ENCODE measurements at places on chromosomes 5 and 9. TPM values are rescaled to one million over a fixed set of nuclear protein-coding genes. Genes with fewer than 3 reads are reported as not detected.
A peak's percentile ranks its signal among the peaks of the same experiment; 100 is the strongest.

DNA sequence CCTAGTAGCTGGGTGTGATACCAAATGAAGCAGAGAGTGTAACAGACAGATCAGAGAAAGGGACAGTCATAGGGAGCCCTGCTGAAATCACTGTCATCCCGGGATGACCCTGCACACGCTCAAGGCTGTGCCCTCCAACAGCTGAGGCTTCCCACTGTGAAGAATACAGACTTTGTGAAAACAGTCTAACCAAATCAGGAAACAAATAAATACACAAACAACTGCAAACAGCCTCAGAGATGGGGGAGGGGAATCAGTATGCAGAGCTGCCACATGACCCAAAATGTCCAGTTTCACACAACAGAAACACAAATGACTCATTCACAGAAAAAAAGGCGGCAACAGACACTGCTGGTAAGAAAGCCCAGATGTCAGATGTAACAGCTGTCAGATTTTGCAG is 101.9 kb downstream of the ADAMTS2 start:
- no peaks in the 10 kb centered on the region for H3K4me1 ChIP-seq
- no peaks in the 10 kb centered on the region for H3K27me3 ChIP-seq
- H3K36me3 ChIP-seq, result no peaks in the 10 kb centered on the region
- H3K4me3 ChIP-seq, result no peak overlapping the region
- peak; percentile 8 for DNase-seq
- no peak overlapping the region for H3K27ac ChIP-seq

The MCIDAS gene
- not detected for total RNA-seq

DNA sequence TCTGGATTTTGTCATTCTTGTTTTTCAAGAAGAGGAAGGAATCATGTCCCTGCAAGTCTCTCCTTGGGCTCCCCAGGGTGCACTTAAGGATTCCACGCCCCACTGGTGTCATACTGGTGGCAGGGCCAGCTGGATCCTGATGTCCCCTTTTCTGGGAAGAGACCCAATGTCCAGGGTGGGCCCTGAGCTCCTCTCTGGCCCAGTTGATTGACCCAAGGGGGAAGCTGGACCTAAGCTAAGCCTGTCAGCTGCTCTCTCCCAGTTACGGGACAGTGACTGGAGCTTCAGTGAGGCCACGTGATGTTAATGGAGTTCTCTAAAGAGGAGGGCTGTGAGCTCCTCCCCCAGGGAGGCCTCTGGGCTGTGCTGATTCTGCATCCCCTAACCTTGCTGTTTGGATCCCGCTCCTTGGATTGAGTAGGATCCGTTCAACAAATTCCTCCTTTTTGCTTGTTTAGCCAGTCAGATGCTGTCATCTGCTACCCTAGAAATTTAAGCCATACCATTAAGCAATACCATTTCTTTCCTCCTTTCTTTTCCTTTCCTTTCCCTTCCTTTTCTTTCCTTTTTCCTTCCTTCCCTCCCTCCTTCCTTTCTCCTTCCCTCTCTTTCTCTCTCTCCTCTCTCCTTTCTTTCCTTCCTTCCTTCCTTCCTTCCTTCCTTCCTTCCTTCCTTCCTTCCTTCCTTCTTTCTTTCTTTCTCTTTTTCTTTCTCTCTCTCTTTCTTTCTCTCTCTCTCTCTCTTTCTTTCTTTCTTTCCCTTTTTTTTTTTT is 17.2 kb downstream of the NKX2-5 start:
- H3K4me3 ChIP-seq, result no peak overlapping the region
- H3K36me3 ChIP-seq, result no peaks in the 10 kb centered on the region
- DNase-seq, result no peak
- no peak overlapping the region for H3K27ac ChIP-seq
- no peaks in the 10 kb centered on the region for H3K27me3 ChIP-seq
- H3K4me1 ChIP-seq, result no peaks in the 10 kb centered on the region

The ECSCR gene
- total RNA-seq, result 26.9 TPM

The ARHGEF37 gene
- 4.3 TPM for total RNA-seq

DNA sequence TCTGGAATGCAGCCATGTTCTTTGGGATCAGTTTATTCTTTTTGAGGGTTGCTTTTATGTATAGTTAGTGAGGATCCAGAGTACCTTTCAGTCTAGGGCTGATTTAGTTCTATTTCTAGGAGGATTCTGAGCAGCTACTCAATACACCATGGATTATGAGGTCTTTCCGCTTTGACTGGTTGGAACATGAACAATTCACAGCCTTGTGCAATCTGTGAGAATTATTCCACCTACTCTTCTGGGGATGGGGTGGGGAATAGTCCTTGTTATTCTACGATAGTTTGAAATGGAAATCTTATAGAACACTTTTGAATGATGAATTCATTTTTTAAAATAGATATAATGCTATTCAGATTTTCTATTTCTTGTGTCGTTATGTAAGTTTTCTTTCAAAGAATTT is 212.3 kb upstream of the ARRDC3 start:
- no peaks in the 10 kb centered on the region for H3K27me3 ChIP-seq
- H3K27ac ChIP-seq, result no peak overlapping the region
- no peaks in the 10 kb centered on the region for H3K36me3 ChIP-seq
- H3K4me3 ChIP-seq, result no peak overlapping the region
- no peak for DNase-seq
- H3K4me1 ChIP-seq, result no peaks in the 10 kb centered on the region

All from upper lobe of left lung (tissue), 6 donors.